GM03348 (cell line): ENCODE measurements at places on chromosomes 7 and 10.

- no peak for DNase-seq
These were observed 94.3 kb upstream of the MYO3A start for GRCh38 chr10:25839683-25840082.

- no peak for DNase-seq
These were observed 50.0 kb downstream of the ESYT2 start for GRCh38 chr7:158779061-158780000.

GRCh38 chr10:122648599-122649428, 50.8 kb downstream of the C10orf120 start:
- peak; percentile 65 for DNase-seq

DNA sequence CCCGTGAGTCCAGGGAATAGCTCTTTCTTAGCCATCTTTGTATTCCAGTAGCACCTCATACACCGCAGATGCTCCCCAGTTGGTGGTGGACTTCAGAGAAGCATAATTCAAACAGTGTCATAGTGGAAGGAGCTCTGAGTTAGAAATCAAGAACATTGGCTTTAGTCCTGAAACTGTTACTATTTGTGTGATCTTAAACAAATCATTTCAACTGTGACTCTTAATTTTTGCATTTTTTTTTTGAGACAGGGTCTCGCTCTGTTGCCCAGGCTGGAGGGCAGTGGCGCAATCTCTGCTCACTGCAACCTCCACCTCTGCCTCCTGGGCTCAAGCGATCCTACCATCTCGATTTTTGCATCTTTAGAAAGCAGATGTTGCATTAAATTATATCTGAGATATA, 1.8 kb downstream of the BPGM start:
- DNase-seq, result no peak

DNA sequence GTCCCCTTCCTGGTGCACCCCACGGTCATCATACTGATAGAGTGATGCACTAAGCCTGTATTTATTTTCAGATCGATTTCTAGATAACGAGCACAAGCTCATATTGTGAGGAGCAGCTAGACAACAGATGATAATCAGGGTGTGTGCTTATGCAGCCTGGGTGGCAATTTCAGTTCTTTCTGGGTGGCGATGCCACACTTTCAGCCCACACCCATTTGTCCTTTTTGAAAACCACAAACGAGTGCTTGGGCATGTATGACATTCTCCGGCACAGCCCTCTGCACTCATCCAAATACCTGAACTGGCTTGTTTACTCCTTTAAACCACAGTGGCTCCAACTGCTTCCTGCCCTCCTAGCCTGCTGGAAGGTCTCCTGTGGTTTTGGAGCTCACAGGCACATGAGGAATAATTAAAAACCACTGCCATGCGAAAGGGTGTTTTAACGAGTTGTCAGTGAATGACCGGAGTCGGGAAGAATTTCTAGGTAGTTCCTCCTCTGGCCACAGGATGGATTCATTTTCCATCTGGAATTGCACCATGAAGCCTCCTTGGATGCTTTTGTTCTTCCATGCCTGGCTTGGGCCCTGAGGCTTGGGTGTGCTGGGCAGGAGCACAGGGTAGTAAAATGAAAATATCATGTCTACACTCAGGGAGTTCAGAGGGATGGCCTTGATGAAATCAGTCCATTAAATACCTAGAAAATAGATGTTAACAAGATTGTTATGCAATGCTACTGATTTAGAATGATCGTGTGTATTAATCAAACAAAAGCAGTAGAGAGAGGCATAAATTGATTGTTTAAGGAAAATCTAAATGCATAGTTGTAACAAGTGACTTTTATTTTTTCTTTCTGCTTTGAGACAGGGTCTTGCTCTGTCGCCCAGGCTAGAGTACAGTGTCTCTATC, 52.4 kb upstream of the ITGB1 start:
- peak; percentile 74 for DNase-seq

DNA sequence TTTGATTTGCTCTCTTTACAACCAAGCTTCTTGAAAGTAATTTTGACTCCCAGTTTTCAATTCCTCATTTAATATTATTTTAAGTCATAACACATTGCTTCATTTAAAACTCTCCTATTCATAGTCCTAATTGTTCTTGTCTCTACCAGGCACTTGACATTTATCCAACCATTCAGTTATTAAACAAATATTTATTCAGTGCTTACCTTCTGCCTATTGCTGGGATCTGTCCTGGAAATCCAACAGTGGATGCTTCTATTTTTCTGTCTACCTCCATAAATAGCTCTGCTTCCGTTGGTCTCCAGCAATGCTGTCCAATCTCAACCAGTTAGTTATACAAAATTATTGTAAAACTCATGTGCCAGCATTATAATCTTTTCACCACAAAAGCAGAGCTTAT, 615.1 kb downstream of the ZWINT start:
- no peak for DNase-seq

DNA sequence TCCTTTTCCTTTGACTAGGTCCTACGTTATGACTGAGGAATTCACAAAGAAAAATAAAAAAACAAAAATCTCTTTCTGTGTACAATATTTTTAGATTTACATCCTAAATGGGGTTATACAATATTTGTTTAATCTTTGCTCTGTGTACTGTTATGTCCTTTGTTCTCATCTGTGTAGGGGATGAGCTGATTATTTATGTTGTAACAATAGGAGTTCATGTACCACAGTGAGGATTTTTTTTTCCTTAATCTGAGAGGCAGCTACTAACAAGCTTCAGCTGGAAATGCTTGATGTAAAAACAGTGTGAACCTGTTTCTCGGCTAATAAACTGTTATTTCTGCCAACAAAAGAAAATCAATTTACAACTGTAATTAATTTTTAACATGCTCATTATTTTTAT, 58.0 kb downstream of the ORC5 start:
- no peak for DNase-seq

DNA sequence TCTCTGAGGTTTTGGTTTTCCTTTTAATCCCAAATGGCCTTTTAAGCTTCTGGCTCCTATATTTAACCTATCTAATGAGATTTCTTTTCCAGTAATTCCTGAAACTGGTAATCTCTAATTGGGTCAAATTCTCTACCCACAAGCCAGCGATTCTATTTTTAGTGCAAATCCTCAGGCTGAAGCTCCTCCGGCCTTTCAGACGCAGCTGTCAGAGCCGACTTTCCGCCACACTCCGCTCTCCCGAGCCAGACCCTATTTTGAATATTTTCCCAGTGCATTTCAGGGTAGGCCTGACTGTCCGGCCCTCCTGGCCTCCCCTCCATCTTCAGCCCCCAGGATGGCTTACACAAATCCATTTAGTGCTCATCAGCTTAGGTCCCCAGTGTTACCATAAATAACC, 9.7 kb upstream of the ADCY1 start:
- no peak for DNase-seq

GRCh38 chr10:29849886-29850285, 209.5 kb downstream of the JCAD start:
- DNase-seq, result no peak

DNA sequence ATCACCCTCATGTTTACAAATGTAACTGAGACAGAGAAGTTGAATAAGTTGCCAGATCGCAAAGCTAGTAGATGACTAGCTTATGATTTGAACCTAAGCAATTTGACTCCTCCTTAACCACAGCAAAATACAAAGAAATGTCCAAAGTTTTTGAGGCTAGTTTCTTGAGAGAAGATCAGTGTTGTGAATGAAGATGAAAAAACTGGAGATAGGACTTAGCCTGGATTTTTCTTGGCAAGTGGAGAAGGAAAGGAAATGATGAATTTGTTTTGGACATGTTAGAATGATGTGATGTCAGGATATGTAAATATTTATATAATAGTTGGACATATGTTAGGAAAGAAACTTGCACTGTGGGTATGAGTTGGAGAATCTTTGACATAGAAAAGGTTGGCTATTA, 149.8 kb downstream of the LSMEM1 start:
- DNase-seq, result no peak

DNA sequence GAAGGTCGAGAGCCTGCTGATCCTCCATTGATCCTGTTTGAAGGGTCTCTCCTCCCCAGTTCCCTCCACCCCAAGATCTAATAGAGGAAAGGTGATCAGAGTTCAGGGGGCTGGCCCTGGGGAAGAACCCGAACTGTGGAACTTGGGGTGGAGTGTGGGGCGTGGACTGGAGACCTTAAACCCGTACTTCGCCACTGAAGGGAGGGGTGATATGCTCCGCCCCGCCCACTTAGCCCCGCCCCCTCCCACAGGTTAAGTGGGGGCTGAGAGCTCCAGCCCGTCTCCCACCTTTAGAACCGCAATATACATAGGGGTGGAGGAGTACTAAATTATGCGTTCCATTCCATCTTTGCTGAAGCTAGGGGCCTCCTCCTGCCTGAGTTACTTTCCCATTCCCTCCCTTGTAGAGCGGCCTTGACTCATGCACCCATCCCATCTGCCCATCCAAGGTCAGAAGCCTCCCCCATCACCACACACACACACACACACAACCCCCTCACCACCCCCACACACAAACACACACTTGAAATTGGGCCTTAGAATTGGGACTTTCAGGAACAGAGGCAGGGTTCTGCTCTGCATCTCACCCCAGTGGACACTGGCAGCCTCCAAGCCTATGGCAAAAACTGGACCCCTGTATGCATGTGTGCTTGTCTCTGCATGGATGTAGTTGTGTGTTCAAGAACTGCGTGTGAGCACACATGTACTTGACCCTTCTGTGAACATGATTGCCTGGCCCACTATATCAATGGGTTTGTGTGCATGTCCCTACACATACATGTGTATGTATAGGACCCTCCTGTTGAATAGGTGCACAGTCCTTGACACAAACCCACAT, 991 bp downstream of the SEMA4G start:
- no peak for DNase-seq

DNA sequence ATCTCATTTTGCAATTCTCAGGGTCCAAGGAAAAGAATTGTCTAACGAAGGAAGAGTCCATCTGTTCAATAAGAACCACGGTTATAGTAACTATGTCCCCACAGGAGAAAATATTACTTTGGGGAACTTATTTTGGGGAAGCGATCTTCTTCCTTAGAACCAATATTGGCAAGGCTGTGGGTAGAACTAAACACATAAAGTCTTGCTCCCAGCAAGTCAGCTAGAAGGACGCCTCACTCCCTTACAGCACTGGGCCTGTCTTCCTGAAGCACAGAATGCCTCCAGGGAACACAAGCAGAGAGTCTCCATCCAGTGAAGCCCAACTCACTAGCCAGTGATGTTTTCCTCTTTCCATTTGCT, 30.2 kb downstream of the C10orf71 start:
- no peak for DNase-seq

GRCh38 chr10:117432866-117433265, 57.6 kb upstream of the PDZD8 start:
- DNase-seq, result no peak

- DNase-seq, result peak; percentile 35
These were observed 59.9 kb upstream of the DNAJB6 start for GRCh38 chr7:157276731-157277562.

DNA sequence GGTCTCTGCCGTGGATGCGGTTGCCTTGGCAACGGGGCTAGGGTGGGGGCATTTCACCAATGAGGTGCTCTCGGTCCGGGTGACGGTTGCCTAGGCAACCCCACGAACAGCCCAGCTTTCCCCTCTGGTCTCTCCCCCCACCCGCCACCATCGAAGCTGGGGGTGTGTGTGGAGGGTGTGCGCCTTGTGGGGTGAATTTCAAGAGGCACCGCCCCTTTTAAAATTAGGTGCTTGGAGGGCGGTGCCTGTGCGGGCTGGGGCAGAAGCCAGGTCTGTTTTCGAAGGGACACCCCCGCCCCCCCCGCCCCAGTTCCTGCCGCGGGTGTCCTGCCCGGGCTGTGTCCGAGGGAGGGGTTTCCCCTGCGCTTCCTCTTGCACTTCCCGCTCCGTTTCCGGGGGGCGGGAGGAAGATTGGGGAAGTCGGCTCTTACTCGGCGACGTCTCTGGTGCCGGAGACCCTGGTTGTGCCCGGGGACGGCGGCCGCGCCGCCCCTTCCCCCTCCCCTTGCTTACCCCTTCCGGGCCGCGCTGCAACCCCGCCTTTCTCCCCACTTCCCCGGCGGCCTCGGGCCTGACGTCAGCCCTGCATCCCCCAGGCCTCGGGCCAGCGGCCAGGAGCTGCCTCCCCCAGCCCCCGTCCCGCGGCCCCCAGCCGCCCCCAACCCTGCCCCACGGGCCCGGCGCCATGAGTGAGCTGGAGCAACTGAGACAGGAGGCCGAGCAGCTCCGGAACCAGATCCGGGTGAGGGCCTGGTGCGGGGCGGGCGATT, 2.2 kb downstream of the GNB2 start:
- DNase-seq, result peak; percentile 76

DNA sequence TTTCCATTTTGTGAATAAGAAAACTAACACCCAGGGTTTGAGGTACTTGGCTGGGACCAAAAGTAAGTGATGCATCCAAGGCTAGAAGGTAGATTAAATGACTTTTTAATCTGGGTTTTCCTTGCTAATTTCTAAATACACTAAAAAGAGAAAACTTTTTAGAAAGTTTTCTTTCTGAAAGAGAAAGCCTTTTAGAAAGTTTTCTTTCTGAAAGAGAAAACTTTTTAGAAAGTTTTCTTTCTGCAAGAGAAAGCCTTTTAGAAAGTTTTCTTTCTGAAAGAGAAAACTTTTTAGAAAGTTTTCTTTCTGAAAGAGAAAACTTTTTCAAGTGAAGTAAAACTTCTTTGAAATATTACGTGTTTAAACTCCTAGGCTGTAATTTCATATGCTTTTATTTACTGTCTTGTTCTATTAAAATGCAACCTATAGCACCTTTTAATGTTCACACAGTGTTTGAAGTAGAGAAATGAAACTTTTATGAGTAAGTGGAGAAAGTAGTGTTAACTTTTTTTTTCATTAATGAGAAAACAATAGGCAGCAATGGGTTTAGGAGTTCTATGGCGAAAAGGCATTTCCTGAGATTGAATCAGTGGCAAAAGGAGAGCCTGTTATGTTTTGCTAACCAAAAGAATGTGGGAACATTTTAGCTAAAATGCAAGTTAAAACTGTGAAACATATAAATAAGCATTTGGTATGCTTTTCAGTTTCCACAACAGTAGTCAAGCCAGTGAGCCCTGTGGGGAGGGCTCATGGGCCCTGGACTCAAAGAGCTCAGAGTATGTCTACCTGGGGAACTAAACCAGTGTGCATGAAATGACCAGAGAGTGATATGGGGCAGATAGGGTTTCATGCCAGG, 103.7 kb downstream of the RBM20 start:
- DNase-seq, result peak; percentile 25

- DNase-seq, result no peak
These were observed 62.1 kb downstream of the PAPSS2 start for GRCh38 chr10:87721781-87722180.

- no peak for DNase-seq
These were observed 84.8 kb downstream of the ANLN start for GRCh38 chr7:36474283-36475010.

DNA sequence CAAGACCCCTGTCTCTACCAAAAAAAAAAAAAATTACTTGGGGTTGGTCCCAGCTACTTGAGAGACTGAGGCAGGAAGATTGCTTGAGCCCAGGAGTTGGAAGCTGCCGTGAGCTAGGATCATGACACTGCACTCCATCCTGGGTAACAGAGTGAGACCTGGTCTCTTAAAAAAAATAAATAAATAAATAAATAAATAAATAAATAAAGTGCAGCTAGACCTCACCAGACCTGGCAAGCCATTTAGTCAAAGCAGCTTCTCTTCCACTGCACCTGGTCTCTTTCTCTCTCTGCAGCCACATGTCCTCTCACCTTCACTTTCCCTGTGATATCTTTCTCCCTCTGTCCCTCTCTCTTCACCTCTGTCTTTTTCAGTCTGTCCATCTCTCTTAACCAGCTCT, 75.2 kb upstream of the CHCHD3 start:
- no peak for DNase-seq

GRCh38 chr7:127792528-127793342, 140.7 kb downstream of the SND1 start:
- DNase-seq, result no peak
